H1 (cell line): ENCODE measurements at places on chromosomes 12 and 14. TPM values are rescaled to one million over a fixed set of nuclear protein-coding genes. Genes with fewer than 3 reads are reported as not detected.

- no peaks in the 10 kb centered on the region for H3K4me1 ChIP-seq
- no peak overlapping the region for H3K4me3 ChIP-seq
- H3K36me3 ChIP-seq: no peaks in the 10 kb centered on the region
- no peak for DNase-seq
- H3K27me3 ChIP-seq: peaks cover 7% of the 10 kb centered on the region; the same call in 1 of the 2 replicates
- no peak overlapping the region for H3K27ac ChIP-seq
Observed at GRCh38 chr12:132235116-132235820, 91.0 kb downstream of the NOC4L start.

Gene CLEC6A
- total RNA-seq: not detected in 2 replicates

- H3K27me3 ChIP-seq: peaks cover 41% of the 10 kb centered on the region
- no peaks in the 10 kb centered on the region for H3K36me3 ChIP-seq
- peaks cover 23% of the 10 kb centered on the region for H3K4me1 ChIP-seq
- H3K4me3 ChIP-seq: peak overlapping the region; percentile 39
Observed at GRCh38 chr14:103104654-103105452, 10.3 kb downstream of the EXOC3L4 start.

Gene NRL
- 1.1 TPM in 2 replicates for total RNA-seq

DNA sequence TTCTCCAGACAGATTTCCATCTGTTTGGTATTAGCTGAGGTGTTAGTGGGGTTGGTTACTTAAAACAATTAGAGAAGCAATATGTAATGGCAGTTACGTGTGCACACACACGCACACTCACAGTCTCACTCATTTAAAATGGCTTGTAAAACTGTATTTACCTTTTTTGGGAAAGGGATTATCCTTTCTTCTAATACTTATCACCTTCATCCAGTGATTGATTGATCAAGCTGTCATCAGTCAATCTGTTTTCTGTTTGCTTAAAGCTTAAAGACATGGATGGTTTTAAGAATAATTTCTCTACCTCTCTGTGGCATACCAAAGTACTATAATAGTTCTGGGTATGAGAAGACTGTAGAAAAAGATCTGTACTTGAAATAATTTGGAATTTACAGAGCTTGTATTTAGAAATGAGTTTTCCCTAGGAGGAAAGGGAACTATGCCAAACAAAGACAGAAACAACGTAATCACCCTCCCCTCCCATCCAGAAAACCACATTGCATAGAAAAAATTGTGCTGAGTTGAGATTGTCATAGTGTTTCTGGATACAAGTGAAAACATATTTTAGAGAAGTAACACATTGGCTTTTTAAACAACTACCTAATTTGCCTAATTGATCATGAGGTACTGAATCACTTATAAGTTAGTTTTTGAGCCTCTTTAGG, 455.8 kb downstream of the PCNX1 start:
- H3K27ac ChIP-seq: no peak overlapping the region
- no peaks in the 10 kb centered on the region for H3K36me3 ChIP-seq
- H3K27me3 ChIP-seq: no peaks in the 10 kb centered on the region
- no peak overlapping the region for H3K4me3 ChIP-seq
- no peak for DNase-seq
